ENCODE measurements at places on chromosomes 6 and 20.
A peak's percentile ranks its signal among the peaks of the same experiment; 100 is the strongest.

GRCh38 chr6:30135757-30136156 is at the start of gene TRIM40:
Gene TRIM40, plus strand, starts transcription at chr6:30136140. Its CDS starts 897 bp downstream, at chr6:30137037.
- no peak for DNase-seq

GRCh38 chr6:25504661-25505060 is 147.4 kb upstream of the SCGN start:
- DNase-seq = no peak

GRCh38 chr6:168157272-168158212 is 78.5 kb upstream of the FRMD1 start:
- no peak for DNase-seq

DNA sequence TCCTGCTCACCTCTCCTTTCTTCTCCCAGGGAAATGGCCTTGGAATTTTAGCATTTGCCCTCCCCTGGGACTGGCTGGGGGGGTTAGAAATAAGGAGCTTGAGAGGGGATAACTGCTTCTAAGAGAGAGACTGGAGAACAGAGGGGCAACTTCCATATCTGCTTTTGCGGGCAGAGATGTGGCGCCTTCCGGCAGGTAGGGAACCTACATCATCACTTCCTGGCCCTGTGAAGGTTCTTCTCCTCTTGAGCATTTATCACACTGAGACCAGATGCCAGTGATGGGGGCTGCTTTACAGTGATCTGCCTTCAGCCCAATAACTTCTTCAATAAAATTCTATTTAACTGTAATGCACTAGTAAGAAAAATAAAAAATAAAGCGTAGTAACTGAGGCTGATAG is 48.1 kb downstream of the TBC1D7 start:
- no peak for DNase-seq

DNA sequence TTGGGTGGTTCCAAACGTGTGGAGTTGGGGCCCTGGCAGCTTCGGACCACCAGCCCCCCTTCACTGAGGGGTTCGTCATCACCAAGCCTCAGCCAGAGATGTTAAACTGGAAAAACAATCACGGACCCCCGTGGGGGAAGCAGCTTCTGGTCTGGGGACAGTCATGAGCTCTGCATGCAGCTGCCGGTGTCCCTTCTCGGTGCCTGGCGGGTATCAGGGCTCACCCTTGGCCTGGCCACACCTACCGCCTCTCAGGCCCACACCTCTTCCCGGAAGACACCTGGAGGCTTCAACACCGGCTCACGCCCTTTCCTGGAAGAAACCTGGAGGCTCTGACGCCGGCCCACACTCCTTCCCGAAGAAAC is 77.8 kb upstream of the BHLHE23 start:
- DNase-seq = no peak

GRCh38 chr20:31540406-31540805 is 26.2 kb downstream of the HM13 start:
- no peak for DNase-seq

- DNase-seq = no peak
These were observed 66.3 kb downstream of the MAP7 start for GRCh38 chr6:136483906-136484305.

GRCh38 chr6:68233623-68234022 is 401.5 kb upstream of the ADGRB3 start:
- no peak for DNase-seq

DNA sequence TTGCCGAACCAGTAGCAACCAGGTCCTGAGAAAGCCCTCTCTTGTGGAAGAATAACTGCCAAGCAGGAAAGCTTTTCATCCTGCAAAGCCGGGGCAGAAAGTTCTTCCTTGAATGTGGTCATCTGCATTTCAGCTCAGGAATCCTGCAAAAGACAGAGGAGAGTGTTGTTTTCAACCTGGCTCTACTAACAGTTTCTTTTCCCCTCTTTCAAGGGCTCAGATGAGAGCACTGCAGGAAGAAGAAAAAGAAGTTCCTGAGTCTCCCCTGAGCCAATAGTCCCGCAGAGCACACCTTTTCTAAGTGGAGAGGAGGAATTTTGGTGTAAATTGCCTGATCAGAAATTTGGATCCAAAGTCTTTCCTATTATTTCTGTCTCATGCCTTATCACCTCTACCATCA is 10.7 kb downstream of the HLA-DRB1 start:
- DNase-seq = no peak

- no peak for DNase-seq
These were observed 75.2 kb downstream of the YTHDF1 start for GRCh38 chr20:63140514-63141433.

GRCh38 chr6:11968241-11968806 is 43.8 kb upstream of the HIVEP1 start:
- no peak for DNase-seq

DNA sequence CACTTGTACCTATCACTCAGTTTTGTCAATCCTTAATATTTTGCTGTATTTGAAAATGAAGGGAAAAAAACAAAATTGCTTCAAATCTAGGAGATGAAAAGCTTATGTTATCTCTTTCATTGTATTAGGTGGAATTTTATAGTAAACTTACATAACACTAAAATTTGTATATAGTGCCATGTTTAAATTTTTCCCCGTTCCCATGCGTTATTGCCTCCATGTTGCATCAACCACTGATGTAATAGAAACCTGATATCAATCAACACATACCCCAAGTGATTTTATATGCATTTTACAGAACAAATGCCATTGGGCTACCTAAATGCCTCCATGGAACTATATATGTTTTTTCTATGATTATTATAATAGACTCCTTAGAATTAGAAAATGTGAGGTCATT is 14.8 kb upstream of the TREM2 start:
- no peak for DNase-seq

GRCh38 chr6:19327241-19327640 is 509.9 kb upstream of the ID4 start:
- DNase-seq = no peak

GRCh38 chr6:86251106-86251505 is 608.4 kb upstream of the SYNCRIP start:
- peak; percentile 25 for DNase-seq

DNA sequence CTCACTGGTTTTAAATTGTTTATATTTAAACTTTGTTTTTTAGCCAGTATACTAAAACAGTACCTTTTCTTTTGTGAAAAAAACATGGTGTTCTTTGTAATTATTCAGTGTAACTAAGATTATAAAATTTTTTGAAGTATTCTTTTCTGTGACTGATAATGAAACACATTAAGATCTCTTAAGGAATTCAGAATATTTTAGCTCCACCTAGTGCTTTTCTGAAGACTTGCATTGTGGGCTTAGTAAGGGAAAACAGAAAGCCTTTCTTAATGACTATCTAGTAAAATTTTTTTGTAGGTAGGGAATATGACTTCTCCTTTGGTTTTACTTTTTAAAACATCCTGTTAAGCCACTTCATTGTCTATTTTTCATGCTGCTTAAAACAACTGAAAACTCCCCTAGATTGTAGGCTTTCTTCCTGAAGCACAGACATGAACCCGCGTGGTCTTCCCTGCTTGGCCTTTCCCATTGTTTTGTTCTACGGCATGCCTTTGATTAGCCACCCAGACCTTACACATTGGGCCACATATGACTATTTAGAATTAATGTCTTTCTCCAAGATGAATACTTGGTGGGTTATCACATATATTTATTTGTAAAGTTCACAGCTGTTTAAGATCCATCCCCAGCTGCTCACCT is 72.1 kb downstream of the AFDN start:
- peak; percentile 17 for DNase-seq

DNA sequence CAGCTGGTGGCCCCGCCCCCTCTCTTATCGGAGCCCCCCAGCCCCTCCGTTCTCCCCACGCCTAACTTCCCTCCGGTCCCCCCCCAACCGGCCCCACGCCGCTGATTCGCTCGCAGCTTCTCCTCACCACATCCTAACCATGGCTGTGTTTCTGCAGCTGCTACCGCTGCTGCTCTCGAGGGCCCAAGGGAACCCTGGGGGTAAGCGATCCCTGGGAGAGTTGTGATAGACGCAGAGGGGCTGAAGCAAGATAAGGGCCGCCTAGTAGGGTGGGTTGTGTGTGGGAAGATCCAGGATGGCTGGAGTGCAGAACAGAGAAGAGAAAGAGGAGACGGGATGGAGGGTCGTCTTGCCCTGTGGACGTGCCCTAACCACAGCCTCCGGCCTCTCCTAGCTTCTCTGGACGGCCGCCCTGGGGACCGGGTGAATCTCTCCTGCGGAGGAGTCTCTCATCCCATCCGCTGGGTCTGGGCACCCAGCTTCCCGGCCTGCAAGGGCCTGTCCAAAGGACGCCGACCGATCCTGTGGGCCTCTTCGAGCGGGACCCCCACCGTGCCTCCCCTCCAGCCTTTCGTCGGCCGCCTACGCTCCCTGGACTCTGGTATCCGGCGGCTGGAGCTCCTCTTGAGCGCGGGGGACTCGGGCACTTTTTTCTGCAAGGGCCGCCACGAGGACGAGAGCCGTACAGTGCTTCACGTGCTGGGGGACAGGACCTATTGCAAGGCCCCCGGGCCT is at the start of gene MPIG6B:
Gene MPIG6B (plus strand): TSS at position 129 of the 735 bp plus-strand sequence. CDS start 11 bp downstream, at position 140.
- DNase-seq = no peak

- DNase-seq = no peak
These were observed 292.1 kb downstream of the CDKAL1 start for GRCh38 chr6:20826378-20826777.

DNA sequence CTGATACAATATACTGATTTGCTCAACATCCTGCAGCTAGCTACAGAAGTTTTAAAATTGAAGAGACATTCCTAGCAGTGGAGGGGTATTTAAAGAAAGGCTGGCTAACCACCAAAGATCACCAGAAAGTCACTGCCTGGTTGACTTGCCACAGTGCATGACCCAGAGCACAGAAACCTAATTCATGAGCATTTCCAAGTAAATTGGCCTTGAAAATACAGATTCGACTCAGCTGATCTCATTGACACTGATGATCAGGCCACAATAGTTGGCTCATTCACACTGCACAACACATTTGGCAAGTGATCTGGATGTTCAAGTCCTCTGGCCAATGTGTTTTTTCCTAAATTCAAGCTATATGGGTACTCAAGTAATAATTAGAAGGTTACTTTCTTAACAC is 13.3 kb upstream of the TDRD6 start:
- DNase-seq = no peak

DNA sequence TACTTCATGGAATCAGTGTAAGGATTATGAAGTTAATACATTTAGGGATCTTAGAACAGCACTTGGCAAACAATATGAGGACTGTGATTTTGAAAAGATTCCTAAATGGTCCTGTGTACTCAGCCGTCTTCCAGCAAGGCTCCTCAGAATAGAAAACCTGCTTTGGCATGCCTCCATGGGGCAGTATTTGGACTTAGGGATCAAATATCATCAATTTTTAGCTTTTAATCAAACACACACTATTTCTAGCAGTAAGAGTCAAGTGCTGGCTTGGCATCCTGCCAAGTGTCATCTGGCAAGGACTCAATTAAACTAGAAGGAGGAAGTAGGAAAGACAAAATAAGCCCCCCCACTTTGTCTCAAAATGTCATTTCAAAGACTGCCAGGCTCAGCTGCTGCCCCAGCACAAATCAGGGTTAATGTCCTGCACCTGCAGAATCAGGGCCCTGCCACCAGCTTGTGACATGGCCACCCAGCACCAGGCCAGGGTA is 40.8 kb downstream of the IYD start:
- DNase-seq = peak; percentile 17

DNA sequence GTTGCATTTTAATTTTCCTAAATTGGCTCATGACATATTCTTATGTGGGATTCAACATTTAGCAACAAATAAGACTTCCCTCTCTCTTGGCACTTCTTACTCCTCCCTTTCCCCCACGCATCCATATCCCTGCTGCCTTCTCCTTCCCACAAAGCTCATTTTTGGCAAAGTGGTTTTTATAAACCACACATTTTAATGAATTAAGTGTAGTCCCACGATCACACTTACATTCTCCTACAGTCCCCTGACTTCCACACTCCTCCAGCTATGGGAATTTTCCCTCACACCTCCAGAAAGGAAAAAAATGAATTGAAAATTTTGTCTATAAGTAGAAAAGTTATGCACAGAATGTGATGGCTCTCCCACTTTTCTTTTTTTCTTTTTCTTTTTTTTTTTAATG is 345.0 kb downstream of the CD83 start:
- no peak for DNase-seq

- no peak for DNase-seq
These were observed 25.0 kb upstream of the C6orf62 start for GRCh38 chr6:24743944-24744335.

DNA sequence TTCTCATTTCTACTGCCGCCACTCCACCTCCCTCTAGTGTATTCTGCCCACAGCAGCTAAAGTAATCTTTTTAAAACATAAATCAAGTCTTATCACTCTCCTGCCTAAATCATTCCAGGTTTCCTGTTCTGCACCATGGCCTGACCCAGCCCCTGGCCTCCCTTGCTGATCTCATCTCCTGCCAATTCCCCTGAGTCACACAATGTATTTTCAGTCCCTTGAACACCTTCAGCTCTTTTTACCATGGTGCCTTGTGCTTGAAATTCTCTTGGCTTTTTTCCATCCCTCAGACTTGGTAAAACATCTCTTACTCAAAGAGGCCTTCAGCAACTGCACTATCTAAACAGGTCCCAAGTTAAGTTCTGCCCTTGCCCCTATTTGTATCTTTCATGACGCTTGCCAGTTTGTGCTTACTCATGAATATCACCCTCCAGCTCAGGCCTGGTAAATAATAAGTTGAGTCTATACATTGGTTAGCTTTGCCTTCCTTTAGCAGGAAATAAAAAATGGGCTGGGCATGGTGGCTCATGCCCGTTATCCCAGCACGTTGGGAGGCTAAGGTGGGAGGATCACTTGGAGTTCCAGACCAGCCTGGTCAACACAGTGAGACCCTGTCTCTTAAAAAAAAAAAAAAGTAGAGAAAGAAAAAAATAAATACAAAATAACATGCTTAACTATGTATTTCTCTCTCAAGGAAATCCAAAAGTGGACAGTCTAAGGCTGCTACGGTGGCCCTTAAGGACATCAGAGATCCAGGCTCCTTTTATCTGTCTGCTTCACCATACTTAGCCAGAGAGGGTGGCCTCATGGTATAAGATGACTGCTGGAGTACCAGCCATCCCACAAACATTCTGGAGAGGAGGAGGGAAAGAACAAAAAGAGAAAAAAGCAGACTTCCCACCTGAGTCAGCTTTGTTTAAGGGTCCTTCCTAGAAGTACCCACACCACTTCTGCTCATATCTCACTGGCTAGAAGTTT is 62.2 kb downstream of the ARFGEF2 start:
- no peak for DNase-seq

GRCh38 chr20:18628330-18628920 is 40.6 kb downstream of the DTD1 start:
- no peak for DNase-seq

All from MM.1S (cell line).